Activated CD4-positive, alpha-beta T cell treated with anti-CD3 and anti-CD28 coated beads, Interleukin-2, amount 50 U/mL, for 48 hours (primary cell): ENCODE measurements at places on chromosomes 4 and X.

- no peak for DNase-seq
These were observed 866.9 kb upstream of the FRG1 start for GRCh38 chr4:189073739-189074138.

DNA sequence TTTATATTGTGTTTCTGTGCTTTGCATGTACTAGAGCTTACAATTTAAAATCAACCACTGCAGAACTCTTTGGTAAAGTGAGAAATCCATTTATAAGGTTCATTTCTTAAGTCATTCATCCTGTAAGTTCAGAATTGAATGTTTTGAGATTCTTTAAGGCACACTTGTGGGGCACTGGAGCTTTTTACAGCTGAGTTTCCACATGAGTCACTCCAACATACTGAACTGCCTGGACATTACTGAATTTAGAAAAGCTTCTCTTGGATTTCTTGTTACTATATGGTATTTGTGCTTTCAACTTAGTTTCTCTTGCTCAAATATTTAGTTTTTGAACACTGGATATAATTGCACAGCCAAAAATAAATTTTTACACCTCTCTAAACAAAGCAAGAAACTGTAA lies 226.3 kb downstream of the PACRGL start:
- DNase-seq, result no peak

DNA sequence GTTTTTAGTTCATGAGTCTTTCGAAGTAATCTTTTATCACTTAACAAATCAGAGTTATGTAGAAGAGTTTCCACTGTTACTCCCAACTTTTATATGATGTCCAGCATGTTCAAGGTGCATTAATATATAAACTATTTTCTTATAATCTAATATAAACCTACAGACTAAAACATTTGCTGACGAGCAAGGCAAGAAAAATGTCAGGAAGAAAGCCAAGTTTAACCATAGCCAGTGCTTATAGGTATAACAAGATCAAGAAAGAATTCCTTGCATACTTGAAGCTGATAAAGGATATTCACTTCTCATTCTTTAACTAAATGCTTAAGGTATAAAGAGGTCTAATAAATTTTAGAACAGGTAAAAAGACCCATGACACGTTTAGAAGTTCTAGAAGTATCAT lies 167.7 kb downstream of the NPNT start:
- DNase-seq, result no peak

DNA sequence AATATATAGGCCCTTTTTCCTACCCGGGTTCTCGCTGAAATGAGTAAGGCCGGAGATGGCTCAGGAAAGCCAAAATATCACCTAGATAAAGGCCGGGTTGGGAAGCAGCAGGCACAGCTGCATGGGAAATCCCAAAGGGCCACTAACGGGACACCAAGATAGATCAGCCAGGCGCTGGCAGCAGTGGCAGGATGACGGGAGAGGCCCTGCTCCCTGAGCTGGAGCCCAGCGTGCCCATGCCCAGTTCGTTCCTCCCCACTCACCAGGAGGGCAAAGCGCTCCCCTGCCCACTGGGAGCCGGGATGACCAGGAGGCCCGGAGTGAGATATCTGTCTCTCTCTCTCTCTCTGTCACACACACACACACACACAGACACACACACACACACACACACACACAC lies 109.8 kb downstream of the DCTD start:
- no peak for DNase-seq

DNA sequence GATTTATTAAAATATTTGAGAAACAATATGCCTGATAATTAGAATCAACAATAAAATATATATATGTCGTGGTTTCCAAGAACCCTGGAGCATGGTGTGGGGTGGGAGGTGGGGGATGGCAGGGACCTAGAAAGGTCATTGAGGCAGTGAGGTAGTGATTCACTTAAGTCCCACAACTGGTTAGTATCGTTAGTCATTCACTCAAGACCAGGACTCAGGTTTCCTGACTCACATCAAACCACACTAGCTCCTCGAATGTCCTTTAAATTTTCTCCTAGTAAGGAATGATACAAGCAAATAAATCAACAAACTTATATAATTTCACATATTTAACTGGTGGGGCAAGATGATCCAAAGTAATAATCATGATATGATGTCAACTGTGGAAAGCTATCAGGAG lies 158.8 kb upstream of the AADAT start:
- DNase-seq, result no peak

DNA sequence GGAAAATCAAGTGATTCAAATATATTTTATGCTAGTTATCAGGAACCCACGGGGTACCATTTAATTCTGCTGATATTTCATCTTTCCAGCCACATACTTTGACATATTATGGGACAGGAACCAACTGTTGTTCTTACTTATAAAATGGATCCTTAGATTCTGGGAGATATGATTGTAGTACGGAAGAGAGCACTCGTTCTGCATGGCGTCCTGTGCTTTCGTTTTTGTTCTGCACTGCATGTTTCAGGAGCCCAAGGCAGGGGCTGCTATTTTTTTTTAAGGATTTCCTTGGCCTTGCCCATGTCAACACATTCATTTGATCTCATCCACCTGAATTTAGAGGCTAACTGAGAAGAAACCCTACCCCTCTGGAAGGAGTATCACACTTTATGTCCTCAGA lies 245.5 kb upstream of the TLL1 start:
- no peak for DNase-seq

- DNase-seq, result no peak
These were observed 116.1 kb downstream of the EVC2 start for GRCh38 chr4:5592272-5592671.

DNA sequence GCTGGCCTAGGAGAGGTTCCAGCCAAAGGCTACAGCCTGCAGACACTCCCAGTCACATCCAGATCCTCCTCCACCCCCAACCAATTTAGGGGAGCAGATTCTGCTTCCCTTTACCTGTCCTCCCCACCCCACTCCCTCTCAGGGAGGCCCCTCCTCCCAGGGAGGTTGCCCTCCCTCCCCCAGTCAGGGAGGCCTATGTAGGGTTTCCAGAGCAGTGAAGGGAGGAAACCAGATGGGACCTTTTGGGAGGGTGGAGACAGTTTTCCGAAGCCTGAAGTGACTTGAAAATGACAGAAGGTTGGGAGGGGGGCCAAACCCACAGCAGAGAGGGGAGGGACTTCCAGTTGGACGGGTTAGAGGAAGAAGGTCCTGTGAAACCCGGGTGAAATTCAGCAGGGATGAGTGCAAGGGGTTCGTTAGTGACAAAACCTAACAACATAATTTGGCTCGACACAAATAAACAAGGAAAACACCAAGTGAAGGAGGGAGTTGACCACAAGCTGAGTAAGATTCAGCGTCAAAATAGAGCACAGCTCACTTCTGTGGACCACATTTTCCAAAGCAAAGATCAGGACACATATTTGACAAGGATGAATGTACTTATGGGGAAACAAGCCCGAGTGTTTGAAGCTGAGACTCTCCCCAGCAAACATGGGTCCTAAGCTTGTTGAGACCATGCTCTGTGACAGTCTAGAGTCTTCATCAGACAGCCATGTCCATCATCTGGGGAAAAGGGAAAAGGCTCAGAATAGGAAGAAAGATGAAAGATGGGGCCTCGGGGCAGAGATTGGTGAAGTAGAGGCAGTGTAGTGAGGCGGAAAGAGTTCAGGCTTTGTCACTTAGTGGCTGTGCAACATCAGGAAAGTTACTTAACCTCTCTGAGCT lies 46.4 kb downstream of the PRPS1 start:
- peak; percentile 50 for DNase-seq

- DNase-seq, result no peak
These were observed 88.0 kb upstream of the SLITRK2 start for GRCh38 chrX:145729635-145730034.

DNA sequence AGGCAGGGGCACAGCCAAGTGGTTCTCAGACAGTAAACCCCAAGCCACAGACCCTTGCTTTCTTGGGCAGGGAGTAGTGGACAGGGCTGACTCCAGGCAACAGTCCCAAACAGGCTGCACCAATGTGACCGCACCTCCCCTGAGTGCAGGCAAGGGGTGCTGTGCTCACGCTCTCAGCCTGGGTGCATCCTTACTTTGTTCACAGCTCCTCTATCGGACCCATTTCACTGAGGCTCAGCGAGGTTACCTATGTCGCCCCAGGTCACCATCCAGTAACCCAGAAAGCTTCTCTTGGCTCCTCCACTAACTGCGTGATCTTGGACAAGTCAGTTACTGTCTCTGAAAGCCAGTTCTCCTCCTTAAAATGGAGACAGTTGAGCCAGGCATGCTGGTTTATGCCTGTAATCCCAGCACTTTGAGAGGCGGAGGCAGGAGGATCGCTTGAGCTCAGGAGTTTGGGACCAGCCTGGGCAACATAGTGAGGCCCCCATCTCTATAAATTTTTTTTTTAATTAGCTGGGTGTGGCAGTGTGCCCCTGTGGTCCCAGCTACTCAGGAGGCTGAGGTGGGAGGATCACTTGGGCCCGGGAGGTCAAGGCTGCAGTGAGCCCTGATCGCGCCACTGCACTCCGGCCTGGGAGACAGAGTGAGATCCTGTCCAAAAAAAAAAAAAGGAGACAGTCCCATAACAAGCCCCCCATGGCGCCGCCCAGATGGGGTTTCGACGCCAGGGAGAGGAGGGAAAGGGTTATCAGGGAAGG lies 823 bp upstream of the MAN2B2 start:
- DNase-seq, result no peak

GRCh38 chrX:11341274-11342201 lies 48.3 kb downstream of the AMELX start:
- DNase-seq, result no peak

DNA sequence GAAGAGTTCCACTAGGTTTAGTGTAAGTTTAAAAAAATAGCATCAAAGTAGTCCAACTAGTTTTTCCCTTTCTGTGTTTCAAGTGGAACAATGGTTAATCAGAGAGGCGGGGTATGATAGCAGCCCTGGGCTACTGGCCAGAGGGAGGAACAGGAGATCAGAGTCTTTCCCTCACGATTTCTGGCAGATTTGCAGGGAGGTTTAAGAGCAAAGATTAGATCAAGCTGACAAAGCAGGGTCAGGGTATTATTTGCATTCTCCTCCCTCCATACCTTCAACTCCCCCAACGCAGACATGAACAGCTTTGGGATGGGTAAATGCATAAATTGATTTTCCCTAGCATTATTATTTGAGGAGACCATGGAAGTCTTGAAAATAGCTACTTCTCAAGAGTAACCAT lies 277.6 kb upstream of the DIAPH2 start:
- no peak for DNase-seq

DNA sequence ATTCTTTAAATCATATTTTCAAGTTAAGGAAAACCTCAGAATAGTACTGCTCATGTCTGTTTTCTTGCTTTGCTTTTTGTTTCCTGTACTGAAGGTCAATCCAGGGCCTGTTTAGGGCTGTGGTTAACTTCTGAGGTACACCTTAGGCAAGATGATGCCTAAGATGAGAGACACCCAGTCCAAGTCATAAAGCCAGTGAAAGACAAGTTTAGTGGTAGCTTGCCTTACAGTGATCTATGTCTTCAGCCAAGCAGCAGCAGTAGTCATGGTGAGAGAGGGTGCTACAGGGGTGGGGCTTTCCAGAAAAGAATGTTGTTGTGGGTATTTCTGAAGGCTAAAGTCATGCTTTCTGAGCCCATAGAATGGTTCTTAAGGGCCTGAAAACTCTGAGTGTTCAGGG lies 173.7 kb downstream of the VSIG4 start:
- DNase-seq, result no peak

DNA sequence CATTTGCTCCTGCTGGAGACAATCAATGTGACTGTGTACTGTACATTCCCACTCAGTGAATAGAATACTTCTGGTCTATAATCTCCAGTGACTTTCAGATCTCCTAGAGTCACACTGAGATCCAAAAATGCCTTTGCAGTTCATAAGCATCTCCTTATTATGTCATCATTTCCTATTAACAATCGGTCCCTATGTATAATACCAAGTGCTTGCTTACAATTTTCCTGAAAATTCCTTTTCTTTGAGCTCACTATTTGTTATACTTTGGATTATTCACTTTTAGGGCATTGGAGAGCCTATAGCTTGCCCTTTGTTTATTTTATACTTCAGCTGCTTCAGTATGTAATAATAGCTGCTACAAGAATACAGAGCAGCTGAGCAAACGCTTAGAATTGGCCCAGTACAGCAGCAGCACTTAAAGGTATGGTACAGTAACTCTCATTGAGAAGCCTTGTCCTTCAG lies 313.0 kb downstream of the DCTD start:
- DNase-seq, result no peak

DNA sequence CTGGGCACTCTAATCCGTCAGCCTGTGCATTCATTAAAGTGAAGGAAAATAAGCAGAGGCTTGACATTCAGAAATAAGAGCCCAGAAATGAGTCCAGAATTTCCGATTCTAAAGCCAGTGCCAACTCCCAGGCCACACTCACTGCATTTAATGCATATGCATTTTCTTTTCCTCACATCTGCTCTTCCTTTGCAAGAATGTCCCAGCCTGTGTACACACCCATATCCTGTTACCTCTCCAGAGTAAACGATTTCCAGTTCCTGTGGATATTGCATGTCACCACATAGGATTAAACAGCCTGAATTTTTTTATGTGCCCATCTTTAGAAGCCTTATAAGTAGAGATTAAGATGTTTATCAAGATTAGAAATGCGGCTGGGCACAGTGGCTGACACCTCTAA lies 27.5 kb downstream of the ARX start:
- DNase-seq, result no peak

GRCh38 chrX:77925764-77926163 lies 15.3 kb downstream of the ATP7A start:
- no peak for DNase-seq

- DNase-seq, result no peak
These were observed 557.7 kb upstream of the SLIT2 start for GRCh38 chr4:19693936-19694570.

- no peak for DNase-seq
These were observed 11.1 kb downstream of the LSM6 start for GRCh38 chr4:146186596-146186995.

GRCh38 chr4:42995343-42995944 lies 102.9 kb downstream of the GRXCR1 start:
- no peak for DNase-seq

- DNase-seq, result no peak
These were observed 99.3 kb downstream of the IRF2 start for GRCh38 chr4:184375027-184375426.

DNA sequence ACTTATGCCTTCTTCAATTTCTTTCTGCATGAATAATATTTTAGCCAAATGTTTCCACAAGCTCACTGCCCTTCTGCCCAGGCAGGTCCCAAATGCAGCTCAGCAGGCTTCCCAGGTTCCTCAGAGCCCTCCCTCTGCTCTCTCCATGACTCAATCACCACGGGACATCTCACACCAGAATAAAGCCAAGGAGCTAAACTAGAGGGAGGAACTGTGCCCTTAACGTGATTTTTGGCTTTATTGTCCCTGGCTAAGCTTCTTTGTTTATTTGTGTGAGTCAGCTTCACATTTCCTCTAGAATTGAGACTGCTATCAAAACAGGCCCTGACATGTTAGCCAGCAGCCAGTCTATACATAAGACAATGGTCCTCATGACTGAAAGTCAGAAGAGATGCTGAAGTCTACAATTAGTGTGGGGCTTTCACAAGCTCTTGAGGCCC lies 186.4 kb upstream of the GALNT7 start:
- DNase-seq, result no peak

DNA sequence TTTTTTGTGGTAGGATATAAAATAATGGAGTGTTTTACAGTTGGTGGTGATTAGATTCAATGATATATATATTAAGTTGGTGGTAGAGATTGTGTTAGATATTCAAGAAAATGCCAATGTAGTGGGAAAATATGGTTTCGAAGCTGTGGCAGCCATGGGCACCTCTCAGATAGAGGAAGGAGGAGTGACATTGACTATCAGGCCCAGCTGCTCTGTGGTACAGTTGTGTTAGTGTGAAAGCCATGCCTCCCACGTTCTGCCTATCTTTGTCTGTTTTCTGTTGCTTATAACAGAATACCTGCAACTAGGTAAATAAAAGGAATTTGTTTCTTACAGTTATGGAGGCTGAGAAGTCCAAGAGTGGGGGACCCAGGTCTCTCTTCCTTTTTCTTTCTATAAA lies 101.9 kb downstream of the ARHGAP10 start:
- DNase-seq, result no peak
